ENCODE measurements at places on chromosomes 3 and 15. TPM values are rescaled to one million over a fixed set of nuclear protein-coding genes. Genes with fewer than 3 reads are reported as not detected.

Gene CD200
- 7.0 TPM for total RNA-seq

Gene HYAL1
- 1.1 TPM for total RNA-seq

Gene PTPN23
- 31.6 TPM for total RNA-seq

Gene ACP3
- 1.5 TPM for total RNA-seq

Measured in mesangial cell (primary cell).